HFFc6 (cell line): ENCODE measurements at places on chromosomes 6 and 20. TPM values are rescaled to one million over a fixed set of nuclear protein-coding genes. Genes with fewer than 3 reads are reported as not detected.

The HAO1 gene
- not detected in 2 replicates for total RNA-seq

The HEY2 gene
- total RNA-seq = not detected in 3 replicates

The C6orf163 gene
- total RNA-seq = 0.30 to 0.54 TPM (median 0.38 TPM) in 3 replicates

The LST1 gene
- total RNA-seq = not detected in 3 replicates

The VPS16 gene
- total RNA-seq = 33.0 and 36.3 TPM in 2 replicates

The CDH22 gene
- total RNA-seq = not detected in 3 replicates

The QRSL1 gene
- total RNA-seq = 10.9 to 12.4 TPM (median 11.3 TPM) in 3 replicates

DNA sequence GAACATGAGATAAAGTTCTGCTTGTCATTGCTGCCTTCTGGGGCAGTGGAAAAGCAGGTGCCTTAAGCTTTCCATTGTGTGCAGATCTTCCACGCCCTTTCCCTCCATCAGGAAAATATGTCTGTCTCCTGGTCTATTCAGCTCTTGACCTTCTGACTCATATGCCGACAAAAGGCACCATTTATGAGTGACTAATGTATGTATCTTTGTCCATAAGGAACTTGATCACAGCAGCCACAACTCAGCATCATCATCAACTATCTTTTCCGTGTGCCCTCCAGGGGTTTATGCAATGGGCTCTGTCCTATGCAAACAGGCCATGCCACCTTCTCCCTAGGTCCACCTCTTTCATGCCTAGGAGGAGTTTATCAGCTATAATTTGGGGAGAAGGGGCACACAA is 102.7 kb upstream of the QKI start:
- peaks cover 34% of the 10 kb centered on the region; the same call in 1 of the 2 replicates for H3K4me1 ChIP-seq
- H3K27ac ChIP-seq = no peak overlapping the region
- H3K4me3 ChIP-seq = no peak overlapping the region
- DNase-seq = no peak
- H3K36me3 ChIP-seq = no peaks in the 10 kb centered on the region

DNA sequence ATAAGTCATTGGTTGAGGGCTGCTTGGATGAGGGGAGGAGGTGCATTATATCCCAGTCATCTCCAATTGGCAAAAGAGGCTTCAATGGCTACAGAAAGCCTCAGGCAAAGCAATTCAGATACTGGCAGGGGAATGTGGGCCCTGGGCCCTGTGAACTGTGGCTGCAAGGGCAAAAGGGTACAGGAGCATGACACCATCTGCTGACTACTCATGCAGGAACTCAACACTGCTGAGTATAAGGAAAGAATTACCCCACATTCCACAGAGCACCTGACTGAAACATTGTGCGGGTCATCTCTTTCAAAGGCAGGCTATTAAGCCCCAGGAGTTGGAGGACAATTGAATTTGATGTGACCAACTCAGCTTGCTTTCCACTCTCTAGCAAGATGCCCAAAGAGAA is 92.1 kb upstream of the SPTLC3 start:
- H3K4me1 ChIP-seq = no peaks in the 10 kb centered on the region
- H3K36me3 ChIP-seq = no peaks in the 10 kb centered on the region
- no peak overlapping the region for H3K4me3 ChIP-seq
- no peak overlapping the region for H3K27ac ChIP-seq
- no peaks in the 10 kb centered on the region for H3K27me3 ChIP-seq

DNA sequence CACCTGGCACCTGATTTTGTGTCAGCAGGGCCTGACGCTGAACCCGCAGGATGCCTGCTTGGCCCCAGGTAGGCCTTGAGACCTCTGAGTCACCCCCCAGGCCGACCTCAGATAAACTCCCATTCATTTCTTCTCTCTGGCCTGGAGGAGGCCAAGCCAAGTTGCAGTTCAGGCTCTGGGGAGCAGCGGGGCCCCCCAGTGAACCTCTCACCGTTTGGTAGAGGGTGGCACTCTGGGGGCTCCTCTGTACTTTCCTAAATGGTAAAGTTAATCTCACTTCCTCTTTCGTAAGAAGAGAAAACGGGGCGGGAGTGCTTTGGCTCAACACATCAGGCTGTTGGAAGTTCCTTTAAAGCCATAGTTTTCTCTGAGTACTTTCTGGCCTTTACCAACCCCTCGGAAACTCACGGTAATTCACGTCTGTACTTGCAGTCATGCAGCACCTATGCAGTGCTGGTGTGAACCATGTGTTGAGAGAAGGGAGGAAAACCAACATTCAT is 2.8 kb downstream of the SIRPA start:
- H3K27me3 ChIP-seq = no peaks in the 10 kb centered on the region
- DNase-seq = no peak
- no peak overlapping the region for H3K4me3 ChIP-seq
- no peaks in the 10 kb centered on the region; the same call in 1 of the 2 replicates for H3K36me3 ChIP-seq

- H3K4me3 ChIP-seq = no peak overlapping the region
- H3K4me1 ChIP-seq = no peaks in the 10 kb centered on the region
- no peak overlapping the region for H3K27ac ChIP-seq
- no peaks in the 10 kb centered on the region for H3K36me3 ChIP-seq
- H3K27me3 ChIP-seq = no peaks in the 10 kb centered on the region
- DNase-seq = no peak
Observed at GRCh38 chr20:41881466-41882046, 263.4 kb upstream of the CHD6 start.
